ENCODE measurements at places on chromosomes 7 and 10. TPM values are rescaled to one million over a fixed set of nuclear protein-coding genes. Genes with fewer than 3 reads are reported as not detected.

Gene CRYGN
- total RNA-seq, result not detected

GRCh38 chr7:6701860-6702259, 4.9 kb downstream of the ZNF12 start:
- no peak for DNase-seq

Gene MAGI2
- 1.1 TPM for total RNA-seq

- no peak for DNase-seq
Observed at GRCh38 chr7:3280946-3281656, 20.0 kb upstream of the SDK1 start.

- DNase-seq, result no peak
Observed at GRCh38 chr10:110444004-110444337, 53.7 kb upstream of the DUSP5 start.

GRCh38 chr7:26551740-26552139, 260.1 kb downstream of the SNX10 start:
- no peak for DNase-seq

All from H4 (cell line).